ENCODE measurements at places on chromosomes 6 and 20.
A peak's percentile ranks its signal among the peaks of the same experiment; 100 is the strongest.

DNA sequence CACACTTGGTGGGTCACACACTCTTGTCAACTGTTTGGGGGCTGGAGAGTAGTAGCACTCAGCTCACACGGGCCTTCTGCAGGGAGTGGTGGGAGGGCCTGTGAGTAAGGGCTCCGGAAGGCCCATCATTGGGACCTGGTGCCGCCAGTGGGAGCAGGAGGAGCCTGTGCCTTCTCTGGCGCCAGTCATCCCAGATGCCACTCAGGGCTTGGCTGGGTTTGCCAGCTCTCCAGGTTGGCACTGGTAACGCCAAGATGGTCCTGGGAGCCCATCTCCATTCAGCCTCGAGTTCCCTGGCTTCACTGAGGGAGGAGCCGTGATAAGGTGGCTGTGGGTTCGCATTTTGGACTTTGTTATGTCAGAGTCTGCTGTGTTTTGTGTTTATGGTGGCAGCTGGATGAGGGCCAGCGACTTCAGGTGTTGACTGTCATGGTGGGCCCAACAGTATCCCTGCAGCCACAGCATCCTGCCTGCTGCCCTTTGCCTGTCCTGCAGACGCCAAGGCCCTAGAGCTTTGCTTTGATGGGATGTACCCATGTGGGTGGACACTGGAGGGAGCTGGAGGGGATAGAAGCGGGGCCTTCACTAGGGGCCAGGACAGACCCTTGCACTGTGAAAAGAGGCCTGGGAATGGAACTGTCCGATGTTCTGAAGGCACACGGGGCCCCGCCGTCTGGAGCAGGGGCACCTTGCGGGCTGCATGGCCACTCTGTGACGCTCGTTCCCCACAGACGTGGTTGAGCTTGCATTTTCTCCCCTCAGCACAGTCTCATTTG is 13.3 kb upstream of the DNAJC5 start:
- no peak for DNase-seq

GRCh38 chr6:144583614-144583954 is 298.4 kb downstream of the UTRN start:
- DNase-seq, result no peak

- DNase-seq, result no peak
Observed at GRCh38 chr20:61812845-61813485, 252.7 kb downstream of the TAF4 start.

DNA sequence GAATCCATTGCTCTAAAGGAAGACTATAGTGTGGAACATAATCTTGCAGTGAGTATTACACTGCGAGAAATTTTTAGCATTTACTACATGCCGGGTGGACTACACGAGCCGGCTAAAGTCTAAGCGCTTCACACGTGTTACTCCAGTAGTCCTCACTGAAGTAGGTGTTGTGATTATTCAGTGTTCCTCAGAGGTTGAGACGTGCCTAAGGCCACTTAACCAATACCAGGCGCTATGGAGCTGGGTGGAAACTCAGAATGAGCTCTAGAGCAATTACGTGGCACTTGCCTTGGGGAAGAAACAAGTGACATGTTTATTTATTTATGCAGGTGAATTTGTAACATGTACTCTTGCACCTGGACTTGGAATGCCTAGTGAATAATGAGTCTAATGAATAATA is 46.4 kb downstream of the SASH1 start:
- no peak for DNase-seq

DNA sequence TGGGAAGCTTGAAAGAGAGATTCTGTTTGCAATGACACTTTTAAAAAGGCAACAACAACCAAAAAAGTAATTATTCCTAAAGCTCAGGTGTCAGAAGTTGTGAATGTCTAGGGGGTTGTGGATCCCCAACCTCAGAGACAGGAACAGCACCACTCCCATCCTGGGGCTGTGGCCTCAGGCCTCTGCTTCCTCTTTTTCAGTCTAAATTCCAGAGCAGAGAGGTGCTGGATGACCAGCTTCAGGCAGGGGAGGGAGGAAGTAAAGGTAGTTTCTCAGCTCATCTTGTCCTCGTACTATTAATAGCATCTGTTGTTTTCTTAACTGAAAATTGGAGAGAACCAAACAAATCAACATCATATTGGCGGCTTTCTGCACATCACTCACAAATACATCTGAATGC is 8.3 kb downstream of the NT5E start:
- no peak for DNase-seq

DNA sequence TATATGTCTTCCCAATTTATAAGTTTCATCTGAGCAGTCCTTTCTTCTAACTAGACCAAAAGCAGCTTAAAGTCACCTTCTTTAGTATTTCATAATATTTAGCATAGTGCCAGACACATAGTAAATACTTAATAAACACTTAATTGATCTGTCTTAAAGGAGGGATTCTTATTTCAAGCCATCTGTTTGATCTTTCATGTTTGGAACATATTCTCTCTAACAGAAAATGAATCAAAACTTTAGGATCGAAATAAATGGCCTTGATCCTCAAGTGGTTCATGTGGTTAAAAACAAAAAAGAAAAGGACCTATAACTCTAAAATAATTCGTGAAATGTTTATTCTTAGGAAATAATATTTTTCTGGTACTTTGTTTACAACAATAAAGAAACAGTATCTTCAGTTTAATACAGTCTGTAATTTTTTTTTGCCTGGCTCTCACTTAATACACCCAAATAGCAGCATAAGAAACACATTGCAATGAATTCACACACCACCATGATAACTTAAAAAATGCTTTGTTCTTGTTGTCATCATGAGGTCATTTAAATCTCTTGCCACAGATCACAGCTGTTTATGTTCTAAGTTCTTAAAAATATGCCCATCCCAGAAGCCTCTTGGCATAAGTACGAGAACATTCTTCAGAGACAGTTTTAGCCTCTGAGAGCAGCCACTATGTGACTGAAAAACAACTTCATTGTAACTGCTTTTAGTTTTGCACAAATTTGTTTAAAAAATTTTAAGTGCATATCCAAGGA is 48.1 kb downstream of the ESF1 start:
- no peak for DNase-seq

GRCh38 chr6:4518506-4518905 is 257.7 kb upstream of the CDYL start:
- no peak for DNase-seq

GRCh38 chr6:41071501-41071922 is 644 bp downstream of the OARD1 start:
- DNase-seq, result no peak

DNA sequence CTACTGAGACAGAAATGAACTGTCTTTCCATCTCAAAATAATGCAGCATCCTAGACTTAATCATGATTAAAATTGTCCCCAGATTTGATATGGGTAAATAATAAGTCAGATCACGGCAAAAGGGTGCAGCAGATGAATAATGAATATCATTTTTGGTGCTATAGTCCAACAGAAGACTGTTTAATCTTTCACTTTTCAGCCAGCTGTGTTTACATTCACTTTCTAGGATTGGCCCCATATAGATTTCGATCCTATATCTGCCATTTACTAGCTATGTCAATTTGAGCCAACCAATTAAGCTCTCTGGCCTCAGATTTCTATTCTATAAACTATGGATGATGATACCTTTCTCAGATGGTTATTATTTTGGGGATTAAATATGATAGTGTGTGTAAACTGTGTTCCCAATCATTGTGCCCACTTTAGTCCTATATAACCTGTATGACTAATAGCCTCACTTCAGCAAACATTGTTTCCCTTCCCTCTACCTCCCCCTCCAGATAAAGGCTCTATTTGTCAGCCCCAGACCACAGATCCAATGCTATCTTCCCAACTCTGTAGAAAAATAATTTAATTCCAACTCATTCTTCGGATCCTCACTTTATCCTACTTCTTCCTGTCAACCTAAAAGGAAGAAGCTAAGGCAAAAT is 53.6 kb upstream of the NT5E start:
- no peak for DNase-seq

DNA sequence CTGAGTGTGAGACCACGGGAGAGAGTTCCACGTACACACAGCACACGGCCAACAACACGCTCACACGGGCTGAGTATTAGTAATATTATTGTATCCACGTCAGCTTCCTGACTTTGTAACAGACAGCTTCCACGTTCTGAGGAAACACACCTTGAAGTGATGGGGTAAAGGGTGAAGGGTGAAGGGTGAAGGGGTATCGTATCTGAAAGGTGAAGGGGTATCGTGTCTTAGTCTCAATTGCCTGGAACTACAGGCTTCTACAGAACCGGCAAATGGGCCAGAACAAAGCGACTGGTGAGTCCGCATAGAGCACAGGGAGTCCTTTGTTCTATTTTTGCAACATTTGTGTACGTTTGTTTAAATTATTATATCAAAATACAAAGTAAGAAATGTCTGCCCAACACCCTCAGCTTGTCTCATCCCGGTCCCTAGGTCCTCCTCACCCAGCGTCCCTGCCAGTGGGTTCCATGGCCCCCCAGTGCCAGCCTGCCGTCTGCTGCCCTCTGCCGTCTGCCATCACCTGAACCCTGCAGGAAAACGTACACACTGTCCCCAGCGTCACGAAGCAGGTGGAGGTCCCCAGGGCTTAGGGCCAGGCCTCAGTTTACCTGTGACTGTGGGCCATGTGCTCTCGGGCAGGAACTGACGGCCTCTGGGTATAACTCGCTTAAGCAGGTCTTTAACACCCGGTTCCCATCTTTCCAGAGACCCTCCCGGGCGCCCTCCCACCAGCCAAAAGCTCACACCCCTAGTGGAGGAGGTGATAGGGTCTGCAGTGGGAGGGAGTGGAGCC is 4.4 kb upstream of the HELZ2 start:
- no peak for DNase-seq

- no peak for DNase-seq
Observed at GRCh38 chr6:119566546-119567260, 217.1 kb upstream of the MAN1A1 start.

DNA sequence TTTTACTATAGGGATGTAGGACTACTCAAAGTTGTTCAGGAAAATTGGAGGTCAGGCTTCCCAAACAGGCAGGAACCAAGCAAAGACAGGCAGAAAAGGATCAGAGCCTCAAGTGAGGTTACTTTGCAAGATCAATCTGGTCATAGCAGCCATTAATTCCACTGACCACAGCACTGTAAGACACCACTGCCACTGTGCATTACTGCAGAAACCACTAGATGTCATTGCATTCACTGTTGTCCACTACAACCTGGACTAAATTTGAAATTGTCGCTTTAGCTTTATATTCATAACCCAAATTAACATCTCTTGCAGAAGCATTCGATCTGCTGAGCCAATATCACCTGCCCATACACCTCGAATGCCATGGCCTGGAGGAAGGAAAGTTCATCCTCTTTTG is 126.9 kb upstream of the UFL1 start:
- no peak for DNase-seq

DNA sequence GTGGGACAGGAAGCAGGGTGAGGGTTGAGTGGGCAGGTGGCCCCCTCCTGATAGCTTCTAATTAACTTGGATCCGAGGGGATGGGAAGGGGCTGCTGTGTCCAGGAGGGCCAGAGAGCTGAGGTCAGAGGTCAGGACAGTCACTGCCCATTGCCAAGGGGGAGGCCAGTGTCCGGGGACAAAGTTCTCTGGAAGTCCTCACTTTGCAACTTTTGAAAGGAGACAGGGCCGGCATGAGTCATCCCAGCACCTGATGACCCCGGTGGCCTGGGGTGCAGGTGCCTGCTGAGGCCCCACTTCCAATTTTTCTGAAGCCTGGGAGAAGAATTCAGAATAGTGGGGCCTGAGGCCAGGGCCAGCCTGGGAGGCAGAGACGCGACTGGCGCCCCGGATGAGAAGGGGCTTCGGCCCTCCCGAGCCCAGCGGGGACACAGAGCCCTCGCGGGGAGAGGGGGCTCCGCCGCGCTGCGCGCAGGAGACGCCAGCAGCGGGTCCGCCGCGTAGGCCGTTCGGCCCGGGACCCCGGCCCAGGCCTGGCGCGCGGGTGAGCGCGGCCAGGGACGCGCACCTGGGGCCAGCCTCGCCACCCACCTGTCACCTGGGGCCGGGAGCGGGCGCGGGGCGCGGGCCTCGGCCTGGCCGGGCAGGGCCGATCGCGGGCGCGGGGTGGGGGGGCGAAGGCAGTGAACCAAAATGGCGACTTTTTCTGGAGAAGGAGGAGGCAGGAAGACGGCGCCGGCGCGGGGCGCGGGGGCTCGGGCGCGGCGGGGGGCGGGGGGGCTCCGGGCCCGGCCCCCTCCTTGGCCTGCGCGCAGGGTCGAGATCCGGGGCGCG is 586 bp downstream of the ZNF512B start:
- DNase-seq, result peak; percentile 31

GRCh38 chr20:19688031-19688806 is 69.8 kb upstream of the RIN2 start:
- DNase-seq, result no peak

DNA sequence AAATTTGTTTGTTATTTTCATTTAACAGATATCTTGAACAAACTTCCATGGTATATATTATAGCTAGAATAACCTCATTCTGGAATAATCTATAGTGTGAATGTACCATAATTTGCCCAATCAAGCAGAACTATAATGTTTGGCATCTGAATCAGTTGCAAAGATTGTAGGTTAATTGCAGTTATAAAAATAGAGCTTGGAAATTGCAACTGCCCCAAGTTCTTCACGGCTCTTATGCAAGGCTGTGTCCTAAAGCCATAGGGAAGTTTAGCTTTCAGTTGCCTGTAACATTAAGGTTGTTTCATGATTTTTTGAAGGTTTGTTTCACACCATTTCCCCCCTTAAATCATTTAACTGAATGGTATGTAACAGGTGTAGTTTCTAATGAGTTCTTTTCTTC is 19.4 kb downstream of the NQO2 start:
- DNase-seq, result no peak

DNA sequence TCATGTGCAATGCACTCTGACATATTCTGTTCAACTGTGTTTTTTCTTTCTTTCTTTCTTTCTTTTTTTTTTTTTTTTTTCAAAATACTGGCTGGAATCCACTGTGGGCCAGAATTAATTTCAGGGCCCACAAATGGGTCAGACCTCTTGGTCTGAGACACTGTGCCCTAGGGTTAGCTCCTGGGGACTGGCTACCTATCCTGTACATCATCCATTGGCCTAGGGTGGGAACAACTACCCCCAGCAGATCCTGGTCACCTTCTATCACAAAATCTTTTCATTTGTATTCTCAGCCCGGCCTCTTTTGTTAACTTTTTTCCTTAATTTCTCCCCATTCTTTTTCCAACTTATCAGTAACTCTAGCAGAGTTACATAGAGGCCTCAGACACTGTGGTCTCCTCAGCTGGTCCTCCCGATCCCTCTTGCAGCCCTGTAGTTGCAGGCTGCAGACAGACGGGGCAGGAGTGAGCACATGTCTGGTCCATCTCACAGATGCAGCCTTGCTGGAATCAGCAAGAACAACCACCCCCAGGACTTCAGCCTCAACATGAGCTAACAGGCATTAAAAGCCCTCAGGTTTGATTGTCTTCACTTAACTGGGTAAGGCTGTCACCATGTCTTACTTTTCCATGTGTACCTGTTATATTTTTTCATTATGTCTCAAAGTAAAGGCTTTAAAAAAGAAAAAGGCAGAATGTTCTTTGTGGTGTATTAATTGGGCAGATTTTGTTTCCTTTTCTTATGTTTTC is 41.3 kb downstream of the TXLNB start:
- peak; percentile 11 for DNase-seq

GRCh38 chr20:3092611-3093379 is 8.3 kb upstream of the AVP start:
- DNase-seq, result no peak

Measured in T-helper 1 cell (primary cell).